ENCODE measurements at places on chromosomes 3 and 15. TPM values are rescaled to one million over a fixed set of nuclear protein-coding genes. Genes with fewer than 3 reads are reported as not detected.

CLDN16 gene
- total RNA-seq, result 0.16 TPM

DNASE1L3 gene
- not detected for total RNA-seq

SENP2 gene
- total RNA-seq, result 10.8 TPM

CLDN11 gene
- 77.7 TPM for total RNA-seq

EEF1AKMT4 gene
- 6.2 TPM for total RNA-seq
